ENCODE measurements at places on chromosomes 13 and 19.

DNA sequence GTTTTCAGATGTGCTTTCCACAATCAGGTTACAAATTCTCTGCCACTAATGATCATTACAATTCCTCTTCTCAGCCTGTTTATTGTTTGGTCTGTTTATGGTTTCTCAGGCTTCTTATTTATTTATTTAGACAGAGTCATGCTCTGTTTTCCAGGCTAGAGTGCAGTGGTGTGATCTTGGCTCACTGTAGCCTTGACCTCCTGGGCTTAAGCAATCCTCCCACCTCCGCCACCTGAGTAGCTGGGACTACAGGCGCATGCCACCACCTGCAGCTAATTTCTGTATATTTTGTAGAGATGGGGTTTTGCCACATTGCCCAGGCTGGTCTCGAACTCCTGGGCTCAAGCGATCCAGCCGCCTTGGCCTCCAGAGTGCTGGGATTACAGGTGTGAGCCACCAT lies 2.1 kb upstream of the ZSCAN5A start:
- DNase-seq = no peak

- no peak for DNase-seq
Measured at GRCh38 chr19:52170304-52170703, 1.1 kb downstream of the ZNF836 start.

- DNase-seq = no peak
Measured at GRCh38 chr13:52644108-52644507, 1.9 kb downstream of the HNRNPA1L2 start.

DNA sequence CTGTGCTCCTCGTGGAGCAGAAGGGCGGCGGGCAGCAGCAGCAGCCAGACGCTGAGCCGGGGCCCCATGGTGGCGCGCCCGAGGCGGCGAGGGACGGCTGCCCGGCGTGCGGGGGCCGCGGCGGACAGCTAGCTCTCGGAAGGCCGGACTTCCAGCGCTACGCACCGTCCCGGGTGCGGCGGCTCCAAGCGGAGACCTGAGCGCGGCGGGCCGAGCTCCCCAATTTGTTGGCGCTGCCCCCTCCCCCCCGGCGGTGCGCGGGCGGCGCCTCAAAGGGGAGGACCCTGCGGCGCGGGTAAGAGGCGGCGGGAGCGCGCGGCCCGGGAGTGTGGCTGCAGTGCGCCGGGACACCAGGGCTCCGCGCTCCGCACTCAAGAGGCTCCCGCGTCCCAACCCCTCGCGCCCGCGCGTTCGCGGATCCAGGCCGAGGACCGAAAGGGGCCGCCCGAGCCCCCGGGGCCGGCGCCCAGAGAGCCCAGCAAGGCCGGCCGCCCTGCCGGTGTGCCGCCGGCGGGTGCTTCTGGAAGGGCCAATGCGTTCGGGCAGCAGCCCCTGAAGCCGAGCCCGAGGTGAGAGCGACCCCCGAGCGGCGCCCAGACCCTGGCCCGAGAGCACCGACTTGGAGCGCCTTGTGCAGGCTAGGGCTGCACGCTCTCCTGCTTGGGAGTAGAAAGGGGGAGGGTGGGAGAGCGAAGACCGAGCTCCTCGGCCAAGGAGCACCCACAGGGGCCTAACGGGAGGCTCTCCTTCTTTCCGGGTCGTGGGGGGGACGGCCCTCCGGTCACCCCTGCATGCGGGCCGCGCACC lies at the start of the genes COL4A1 and COL4A2:
Gene COL4A1, minus strand, starts transcription at position 198 of the 807 bp plus-strand sequence. Its CDS starts 130 bp downstream, at position 68.
Gene COL4A2, plus strand, starts transcription at position 325 of the 807 bp plus-strand sequence. CDS start 620 bp downstream, outside the sequence.
- DNase-seq = no peak

DNA sequence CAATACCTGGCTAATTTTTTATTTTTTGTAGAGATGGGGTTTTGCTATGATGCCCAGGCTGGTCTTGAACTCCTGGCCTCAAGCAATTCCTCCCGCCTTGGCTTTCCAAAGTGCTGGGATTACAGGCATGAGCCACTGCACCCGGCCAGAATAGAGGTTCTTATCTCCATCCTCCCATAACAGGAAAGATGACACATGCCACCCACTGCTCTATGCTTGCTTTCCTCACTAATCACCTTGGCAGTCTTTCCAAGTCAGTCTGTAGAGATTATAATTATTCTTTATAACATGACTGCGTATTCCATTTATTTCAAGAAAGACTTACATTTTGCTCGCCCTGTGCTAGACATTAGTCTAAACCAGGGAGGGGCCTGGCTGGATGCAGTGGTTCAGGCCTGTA lies 6.7 kb downstream of the VAV1 start:
- DNase-seq = no peak

GRCh38 chr19:6588508-6589345 lies 2.2 kb downstream of the CD70 start:
- DNase-seq = no peak

GRCh38 chr13:28707629-28708427 lies 10.9 kb downstream of the SLC46A3 start:
- no peak for DNase-seq

DNA sequence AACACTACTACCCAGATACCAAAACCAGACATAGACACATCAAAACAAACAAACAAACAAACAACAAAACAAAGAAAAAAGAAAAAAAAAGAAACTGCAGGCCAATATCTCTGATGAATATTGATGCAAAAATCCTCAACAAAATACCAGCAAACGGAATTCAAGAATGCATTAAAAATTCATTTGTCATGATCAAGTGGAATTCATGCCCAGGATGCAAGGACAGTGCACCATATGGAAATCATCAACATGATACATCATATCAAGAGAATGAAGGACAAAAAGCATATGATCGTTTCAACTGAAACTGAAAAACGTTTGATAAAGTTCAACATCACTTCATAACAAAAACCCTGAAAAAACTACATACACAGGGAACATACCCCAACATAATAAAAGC lies 48.9 kb upstream of the CEACAM21 start:
- DNase-seq = no peak

- DNase-seq = no peak
Measured at GRCh38 chr13:80889829-80890228, 548.9 kb upstream of the SPRY2 start.

DNA sequence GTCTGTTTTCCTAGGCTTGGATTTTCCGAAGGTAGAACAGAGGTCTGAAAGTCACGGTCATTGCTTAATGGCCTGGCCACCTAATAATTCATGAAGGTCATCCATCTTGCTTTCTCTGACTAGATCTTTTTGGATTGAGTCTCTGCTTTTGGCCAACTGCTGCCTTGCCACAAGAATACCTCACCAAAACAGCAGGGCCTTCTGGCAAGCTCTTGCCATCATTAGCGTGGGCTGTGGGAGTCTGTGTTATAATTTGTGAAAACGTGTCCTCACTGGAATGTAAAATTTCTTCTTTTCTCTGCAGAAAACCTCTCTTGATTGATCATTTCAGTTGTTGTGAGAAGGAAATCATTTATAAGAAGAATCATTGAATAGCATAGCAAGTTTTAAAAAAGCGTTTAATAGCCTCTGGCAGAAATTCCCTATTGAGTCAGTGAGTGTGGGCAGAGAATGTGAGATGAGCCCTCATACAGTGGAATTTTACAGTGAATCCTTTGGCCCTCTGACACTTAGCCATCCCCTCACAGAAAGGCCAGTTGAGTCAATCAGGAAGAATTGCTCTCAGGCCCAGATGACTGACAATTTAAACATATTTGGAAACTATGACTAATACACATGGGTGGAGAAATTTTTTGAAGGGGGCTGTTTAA lies 43.2 kb upstream of the ERICH6B start:
- no peak for DNase-seq

GRCh38 chr13:95708391-95708774 lies 31.4 kb downstream of the DNAJC3 start:
- DNase-seq = no peak

Data from activated T-cell treated with anti-CD3 and anti-CD28 coated beads for 1 hour (primary cell).